RCC 7860 (cell line): ENCODE measurements at places on chromosomes 5 and 9.
A peak's percentile ranks its signal among the peaks of the same experiment; 100 is the strongest.

DNA sequence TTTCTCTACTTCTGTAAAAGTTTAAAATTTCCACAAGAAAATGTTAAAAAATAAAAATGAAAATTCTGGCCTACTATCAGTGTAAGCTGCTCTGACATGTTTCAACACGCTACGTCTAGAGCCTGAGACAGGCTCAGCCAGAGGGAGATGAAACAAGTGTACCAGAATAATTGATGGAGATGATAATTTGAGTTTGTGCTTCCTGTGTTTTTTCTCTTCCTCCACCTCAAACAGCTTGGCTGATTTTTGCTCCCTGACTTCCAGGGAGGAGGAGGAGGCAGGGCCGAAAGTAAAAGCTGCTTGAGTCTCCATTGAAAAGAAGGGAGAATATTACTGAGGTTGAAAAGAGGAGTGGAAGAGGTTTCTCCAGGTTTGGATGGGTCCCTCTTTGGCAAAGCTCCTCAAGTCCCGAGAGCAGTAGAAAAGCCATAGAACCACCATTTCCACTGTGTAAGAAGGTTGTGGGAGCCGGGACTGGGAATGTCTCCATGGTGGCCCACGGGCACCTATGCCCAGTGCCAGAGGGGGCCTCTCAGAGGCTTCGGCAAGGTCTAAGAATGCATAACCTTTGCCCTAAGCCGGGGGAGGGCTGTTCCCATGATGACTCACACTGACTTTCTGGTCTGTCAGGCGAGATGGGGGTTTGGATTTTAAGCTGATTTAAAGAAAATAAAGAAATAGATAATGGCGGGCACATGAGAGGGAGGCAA, 95.1 kb downstream of the HRH2 start:
- no peak for DNase-seq

GRCh38 chr9:16612627-16613026, 257.8 kb downstream of the BNC2 start:
- DNase-seq: no peak

GRCh38 chr9:117091529-117091928, 323.3 kb downstream of the ASTN2 start:
- DNase-seq: no peak

- no peak for DNase-seq
Measured at GRCh38 chr9:135046739-135047350, 40.6 kb upstream of the OLFM1 start.

- DNase-seq: no peak
Measured at GRCh38 chr9:112884101-112884500, 6.6 kb downstream of the SLC46A2 start.

DNA sequence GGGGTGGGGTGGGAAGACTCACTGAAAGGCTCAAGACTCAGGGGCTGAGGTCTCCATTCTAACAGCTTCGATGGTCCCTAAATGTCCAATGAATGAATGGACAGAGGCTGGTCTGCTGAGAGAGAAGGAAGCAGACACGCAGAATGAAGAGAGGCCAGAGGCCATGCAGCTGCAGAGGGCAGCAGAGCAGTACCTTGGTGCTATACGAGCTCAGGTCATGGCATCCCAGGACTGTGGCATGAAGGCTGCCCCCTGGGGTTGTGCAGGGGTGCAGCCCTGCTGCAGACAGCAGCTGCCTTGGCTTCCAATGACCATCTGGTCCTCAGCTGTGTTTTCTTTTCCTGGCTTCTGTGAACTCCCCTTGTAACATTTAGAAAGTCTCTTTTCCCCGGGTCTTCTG, 15.2 kb upstream of the CORO2A start:
- no peak for DNase-seq

DNA sequence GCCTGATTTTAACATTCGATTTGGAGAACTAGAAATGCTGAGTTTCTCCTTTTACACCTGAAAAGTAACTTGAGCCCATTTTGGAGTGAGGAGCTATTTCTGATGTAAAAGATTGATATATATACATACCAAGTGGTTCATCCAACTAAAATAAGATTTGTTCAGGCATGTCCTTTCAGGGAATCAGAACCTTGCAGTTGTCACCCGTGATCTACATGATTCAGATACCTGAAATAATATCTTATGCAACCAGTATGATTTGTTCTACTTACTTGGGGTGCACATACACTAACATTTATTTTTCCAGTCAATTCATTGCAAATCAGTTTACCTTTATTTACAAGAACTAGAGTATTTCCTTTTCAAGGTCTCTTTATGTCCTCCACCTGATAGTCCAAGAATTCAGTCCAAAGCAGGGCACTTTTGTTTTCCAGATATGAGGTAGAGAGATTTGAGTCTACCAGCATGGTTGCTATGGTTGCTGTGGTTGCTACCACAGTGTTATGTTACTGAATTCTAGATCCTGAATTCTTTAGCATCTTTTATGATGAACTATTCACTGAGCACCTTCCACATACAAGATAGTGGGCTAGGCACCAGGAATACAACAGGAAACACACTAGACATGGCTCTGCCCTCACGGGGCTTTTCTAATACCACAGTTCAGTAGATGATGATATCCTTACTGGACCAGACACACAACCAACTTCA, 49.3 kb downstream of the CCL28 start:
- no peak for DNase-seq

DNA sequence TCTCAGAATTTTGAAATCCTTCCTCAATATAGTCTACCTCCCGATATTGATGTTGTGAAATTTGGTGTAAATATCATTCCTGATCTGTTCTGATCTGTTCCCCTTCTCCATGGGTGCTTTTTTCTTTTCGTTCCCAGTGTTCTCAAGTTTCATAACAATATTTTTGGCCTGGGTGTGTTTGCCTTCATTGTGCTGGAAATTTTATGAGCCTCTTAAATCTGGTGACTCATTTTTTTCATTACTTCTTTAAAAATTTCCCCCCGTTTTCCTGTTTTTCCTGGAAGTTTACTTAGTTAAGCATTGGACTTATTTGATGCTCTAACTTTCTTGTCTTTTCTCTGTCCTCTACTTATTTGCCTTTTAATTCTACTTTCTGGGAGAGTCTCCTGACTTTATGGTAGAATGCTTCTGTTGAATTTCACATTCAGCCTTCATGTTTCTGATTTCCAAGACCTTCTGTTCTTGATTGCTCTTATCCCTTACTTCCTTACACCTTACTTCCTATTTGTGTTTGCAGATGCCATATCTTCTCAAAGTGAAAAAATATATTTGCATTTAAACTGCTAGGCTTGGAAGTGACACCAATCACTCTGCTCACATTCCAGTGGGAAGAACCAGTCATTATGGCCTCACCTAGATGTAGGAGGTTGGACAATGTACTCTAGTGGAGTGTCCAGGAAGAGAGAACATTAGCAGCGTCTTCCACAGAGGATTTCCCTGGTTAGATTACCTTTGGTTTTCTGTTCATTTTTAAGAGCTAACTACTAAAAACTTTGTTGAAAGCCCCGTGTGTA, 441.9 kb downstream of the ARHGEF28 start:
- DNase-seq: no peak

GRCh38 chr9:84744195-84744594, 74.7 kb downstream of the NTRK2 start:
- no peak for DNase-seq

- DNase-seq: no peak
Measured at GRCh38 chr5:169398515-169398914, 97.6 kb upstream of the SLIT3 start.

GRCh38 chr5:123092696-123093095, 3.7 kb downstream of the PRDM6 start:
- DNase-seq: no peak

DNA sequence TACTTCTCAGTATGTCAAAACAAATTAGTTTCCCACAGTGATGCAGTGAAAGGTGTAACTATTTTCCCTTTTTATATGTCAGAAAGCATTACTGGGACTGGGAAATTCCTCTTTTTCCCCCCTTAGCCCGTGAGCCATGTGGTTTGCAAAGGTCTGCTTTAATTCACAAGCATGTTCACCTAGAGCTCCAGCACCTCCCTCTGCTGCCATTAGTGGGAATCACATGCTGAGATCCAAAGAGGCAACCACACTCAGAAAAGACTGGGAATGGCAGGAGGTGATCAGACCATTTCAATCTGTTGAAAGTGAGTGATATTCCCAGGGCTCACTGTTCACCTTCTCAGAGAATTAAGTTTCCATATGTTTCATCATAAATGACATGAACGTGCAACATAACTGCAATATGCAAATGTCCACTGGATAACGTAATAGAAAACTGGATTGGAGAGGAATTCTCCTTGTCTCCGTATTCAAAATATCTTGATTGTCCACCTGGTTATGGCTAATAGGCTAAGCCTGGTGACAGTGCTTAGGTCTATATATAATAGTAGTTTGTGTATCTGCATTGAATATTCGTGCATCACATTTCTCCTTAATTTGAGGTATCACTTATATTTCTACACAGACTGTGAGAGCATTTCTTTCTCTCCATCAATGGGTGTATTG, 703.5 kb upstream of the WWC1 start:
- peak; percentile 34 for DNase-seq

DNA sequence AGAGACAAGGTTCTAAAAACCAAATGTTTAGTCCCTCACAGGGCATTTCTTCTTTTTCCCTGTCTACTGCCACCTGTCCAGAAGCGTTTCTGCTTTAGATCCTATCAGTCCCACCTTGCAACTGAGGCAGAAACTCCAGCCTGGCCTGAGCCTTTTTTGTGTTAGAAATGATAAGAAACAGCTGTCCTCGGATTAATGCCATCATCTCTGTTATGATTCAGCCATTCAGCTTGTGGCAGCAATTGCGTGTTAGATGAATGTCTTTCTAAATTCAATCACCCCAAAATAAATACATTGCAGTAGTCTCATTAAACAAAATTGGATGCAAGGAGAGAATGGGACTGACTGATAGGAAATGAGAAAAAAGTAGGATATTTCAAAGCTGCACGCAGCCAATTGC, 28.3 kb upstream of the FRMPD1 start:
- DNase-seq: no peak

GRCh38 chr9:29625292-29625731, 2052.0 kb upstream of the C9orf72 start:
- DNase-seq: peak; percentile 51

DNA sequence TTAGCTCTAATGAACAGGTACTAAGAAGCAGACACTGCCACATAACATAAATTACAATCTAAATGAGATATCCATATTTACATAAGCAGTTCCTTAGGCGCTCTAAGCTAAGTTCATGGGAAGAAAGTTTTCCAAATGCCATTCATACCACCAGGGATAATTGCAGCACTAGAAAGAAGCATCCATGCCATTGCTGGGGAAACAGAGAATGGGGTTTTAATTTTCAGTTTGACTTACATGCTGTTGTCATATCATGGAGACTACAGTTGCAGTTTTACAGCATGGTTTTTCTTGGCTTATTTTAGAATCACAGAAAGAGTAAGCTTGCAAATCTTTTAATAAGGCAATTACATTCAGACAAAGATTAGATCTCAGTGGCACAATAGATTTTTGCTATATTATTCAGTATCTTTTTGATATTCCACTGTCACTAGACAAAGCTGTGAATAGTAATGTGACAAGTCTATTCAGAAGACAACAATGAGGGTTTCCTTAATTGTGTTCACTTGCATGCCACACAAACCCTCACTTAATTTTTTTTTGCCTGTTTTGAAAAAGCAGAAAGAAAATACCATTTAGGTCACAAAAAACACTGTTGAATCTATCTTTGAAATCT, 108.4 kb upstream of the ELAVL2 start:
- DNase-seq: no peak

DNA sequence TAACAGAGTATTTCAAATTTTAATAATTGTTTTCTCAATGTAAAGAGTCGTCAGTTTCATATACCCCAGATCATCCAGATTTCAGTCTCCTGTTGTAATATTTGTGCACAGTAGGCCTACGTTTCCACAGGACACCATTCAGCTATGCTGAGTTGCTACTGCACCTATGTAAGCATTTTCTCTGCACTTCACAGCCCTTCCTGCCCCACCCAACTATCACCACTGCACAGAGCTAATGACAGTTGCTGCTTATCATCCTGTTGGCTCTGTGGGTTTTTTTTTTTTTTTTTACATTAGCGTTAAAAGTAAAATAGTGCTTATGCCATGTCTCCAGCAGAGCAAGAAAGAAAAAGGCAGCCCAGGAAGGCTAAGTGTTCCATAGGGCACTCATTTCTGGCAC, 5.9 kb upstream of the PRKACG start:
- no peak for DNase-seq

- no peak for DNase-seq
Measured at GRCh38 chr9:95409650-95410426, 92.3 kb upstream of the FANCC start.
